ENCODE measurements at places on chromosomes 3 and 15. TPM values are rescaled to one million over a fixed set of nuclear protein-coding genes. Genes with fewer than 3 reads are reported as not detected.

GUCA1C gene
- not detected for total RNA-seq

EPHA6 gene
- 0.23 TPM for total RNA-seq

PSTPIP1 gene
- total RNA-seq = 52.9 TPM

ANKRD63 gene
- not detected for total RNA-seq

ATP8B4 gene
- total RNA-seq = 8.1 TPM

THRB gene
- total RNA-seq = 10.1 TPM

OPA1 gene
- total RNA-seq = 48.3 TPM

MKRN3 gene
- 0.71 TPM for total RNA-seq

FGF7 gene
- total RNA-seq = 29.6 TPM

RTP4 gene
- 3.2 TPM for total RNA-seq

DUOXA1 gene
- total RNA-seq = 135 TPM

TSC22D2 gene
- 25.9 TPM for total RNA-seq

CAND2 gene
- total RNA-seq = 7.8 TPM

PDE12 gene
- total RNA-seq = 24.3 TPM

RPN1 gene
- total RNA-seq = 229 TPM

GOLGA8K gene
- total RNA-seq = 0.90 TPM

SCAMP2 gene
- 131 TPM for total RNA-seq

RTP3 gene
- not detected for total RNA-seq

SERINC4 gene
- total RNA-seq = 0.12 TPM

LRRC34 gene
- 2.4 TPM for total RNA-seq

VEPH1 gene
- 86.8 TPM for total RNA-seq

ZIC1 gene
- total RNA-seq = 0.55 TPM

LINGO1 gene
- total RNA-seq = 0.99 TPM

EEF1AKMT4 gene
- total RNA-seq = 4.6 TPM

GLDN gene
- 58.6 TPM for total RNA-seq

XCR1 gene
- 2.0 TPM for total RNA-seq

AP3B2 gene
- 1.6 TPM for total RNA-seq
